ENCODE measurements at places on chromosomes 3 and 15.

- DNase-seq = no peak
Observed at GRCh38 chr3:40566694-40567093, 41.9 kb downstream of the ZNF621 start.

DNA sequence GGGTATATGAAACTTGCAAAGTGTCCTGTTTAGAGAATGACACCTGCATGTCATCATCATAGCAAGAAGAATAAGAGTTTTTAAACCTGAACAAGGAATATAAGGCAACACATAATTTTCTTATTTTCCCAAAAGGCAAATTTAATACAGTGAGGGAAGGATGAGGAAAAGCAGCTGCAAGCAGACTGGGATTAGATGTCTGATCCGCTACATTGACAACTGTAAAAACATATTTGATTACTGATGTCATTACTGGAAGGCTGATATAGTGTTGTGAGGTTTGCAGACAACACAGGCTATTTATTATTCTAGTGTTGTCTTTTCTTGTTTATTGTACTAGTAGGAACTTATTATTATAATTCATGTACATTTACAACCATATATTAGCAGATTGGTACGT is 528.7 kb downstream of the ZIC1 start:
- no peak for DNase-seq

GRCh38 chr3:16298891-16299290 is 33.9 kb downstream of the OXNAD1 start:
- no peak for DNase-seq

GRCh38 chr15:58228718-58229117 is 90.5 kb downstream of the AQP9 start:
- peak; percentile 78 for DNase-seq

- peak; percentile 55 for DNase-seq
Observed at GRCh38 chr3:98954791-98955604, 53.5 kb upstream of the DCBLD2 start.

- DNase-seq = no peak
Observed at GRCh38 chr3:100127792-100128191, 13.5 kb upstream of the FILIP1L start.

- peak; percentile 78 for DNase-seq
Observed at GRCh38 chr3:71127052-71127831, 456.3 kb downstream of the FOXP1 start.

- no peak for DNase-seq
Observed at GRCh38 chr3:65573548-65574116, 465.1 kb downstream of the MAGI1 start.

DNA sequence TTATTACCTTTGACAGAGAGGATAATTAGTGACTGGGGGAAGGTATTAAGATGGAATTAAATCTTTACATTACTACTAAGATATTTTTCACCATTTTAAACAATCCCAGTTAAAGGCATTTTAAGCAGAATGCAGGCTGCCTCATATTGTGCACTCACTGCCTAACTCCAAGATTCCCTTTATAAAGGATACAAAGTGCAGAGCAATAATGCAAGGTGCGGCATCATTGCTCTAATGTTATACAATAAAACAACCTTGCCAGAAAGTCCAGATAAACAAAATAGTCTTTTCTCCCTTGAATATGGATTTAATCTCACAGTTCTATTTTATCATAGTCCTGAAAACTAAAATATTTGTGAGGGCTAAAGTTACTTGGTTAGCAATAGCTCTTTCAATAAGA is 1031.6 kb upstream of the SEMA6D start:
- DNase-seq = no peak

- no peak for DNase-seq
Observed at GRCh38 chr3:9675736-9676290, 26.5 kb downstream of the MTMR14 start.

DNA sequence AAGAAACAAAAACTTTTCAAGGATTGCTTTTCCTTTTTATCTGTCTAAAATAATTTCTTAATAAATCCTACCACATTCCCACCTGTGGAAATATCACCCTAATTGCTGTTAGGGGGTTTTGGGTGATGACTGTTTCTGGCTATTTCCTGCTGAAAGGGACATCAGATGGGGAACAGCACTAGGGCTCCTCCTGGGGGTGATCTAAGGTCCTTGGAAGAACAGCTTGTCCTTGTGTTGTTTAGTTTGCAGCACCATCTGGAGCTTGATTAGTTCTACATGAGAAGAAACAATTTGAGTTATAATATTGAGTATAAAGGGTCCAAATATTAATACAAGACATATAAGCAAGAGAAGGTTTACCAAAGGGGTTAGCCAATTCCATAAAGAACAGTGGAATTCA is 18.7 kb downstream of the OR5H15 start:
- no peak for DNase-seq

GRCh38 chr15:68010361-68011153 is 43.6 kb upstream of the PIAS1 start:
- no peak for DNase-seq

- no peak for DNase-seq
Observed at GRCh38 chr3:67335813-67336212, 318.6 kb downstream of the SUCLG2 start.

GRCh38 chr3:172562871-172563865 is 39.9 kb upstream of the TNFSF10 start:
- DNase-seq = peak; percentile 95

- DNase-seq = peak; percentile 95
Observed at GRCh38 chr3:86988235-86988634, 2.7 kb downstream of the VGLL3 start.

DNA sequence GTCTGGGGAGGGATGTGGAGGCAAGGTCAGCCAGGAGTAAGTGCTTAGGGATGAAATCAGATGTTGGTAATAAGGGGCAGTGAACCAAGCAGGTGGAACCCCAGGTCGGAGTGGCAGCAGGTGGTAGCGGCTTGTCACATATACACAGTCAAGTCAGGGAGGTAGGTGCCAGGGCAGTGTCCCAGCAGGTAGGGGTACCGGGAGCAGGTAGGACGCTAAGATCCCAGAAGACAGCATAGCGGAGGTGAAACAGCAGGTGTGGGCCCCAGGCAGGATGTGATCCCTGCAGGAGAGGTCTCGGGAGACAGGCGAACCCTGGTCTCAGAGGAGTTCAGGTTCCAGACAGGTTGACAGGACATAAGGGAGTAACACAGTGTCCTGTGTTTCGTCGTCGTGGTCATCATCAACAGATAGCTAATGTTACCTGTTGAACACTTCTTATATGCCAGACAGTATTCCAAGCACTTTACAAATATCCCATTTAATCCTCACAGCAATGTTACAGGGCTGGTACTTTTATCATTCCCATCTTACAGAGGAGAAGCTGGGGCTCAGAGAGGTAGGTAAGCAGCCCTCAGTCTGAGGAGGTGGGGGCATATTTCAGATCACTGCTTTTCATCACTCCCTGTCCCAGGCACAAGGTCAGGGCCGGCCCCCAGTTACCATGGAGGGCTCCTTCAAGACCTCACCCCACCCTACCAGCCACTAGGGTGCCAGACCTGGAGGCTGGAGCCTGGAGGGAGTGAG is 241.6 kb downstream of the UACA start:
- no peak for DNase-seq

- DNase-seq = no peak
Observed at GRCh38 chr3:115211810-115212492, 64.9 kb upstream of the ZBTB20 start.

GRCh38 chr15:39453620-39454019 is 127.3 kb upstream of the THBS1 start:
- no peak for DNase-seq

DNA sequence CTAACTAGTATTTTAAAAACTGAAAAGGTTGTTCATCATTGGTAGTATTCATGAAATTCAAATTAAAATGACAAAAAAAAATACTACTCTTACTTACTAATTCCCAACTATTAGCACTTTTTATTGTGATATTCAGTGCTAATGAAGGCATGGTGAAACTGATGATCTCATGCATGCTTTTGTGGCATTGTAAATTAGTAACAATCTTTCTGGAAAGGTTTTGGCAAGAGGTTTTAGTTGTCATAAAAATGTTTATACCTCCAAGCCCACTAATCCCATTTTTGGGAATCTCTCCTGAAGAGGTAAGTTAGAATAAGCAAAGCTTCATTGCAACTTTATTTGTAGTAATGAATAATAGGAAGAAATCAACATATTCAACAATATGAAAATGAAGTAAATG is 53.0 kb downstream of the LYSMD4 start:
- peak; percentile 8 for DNase-seq

DNA sequence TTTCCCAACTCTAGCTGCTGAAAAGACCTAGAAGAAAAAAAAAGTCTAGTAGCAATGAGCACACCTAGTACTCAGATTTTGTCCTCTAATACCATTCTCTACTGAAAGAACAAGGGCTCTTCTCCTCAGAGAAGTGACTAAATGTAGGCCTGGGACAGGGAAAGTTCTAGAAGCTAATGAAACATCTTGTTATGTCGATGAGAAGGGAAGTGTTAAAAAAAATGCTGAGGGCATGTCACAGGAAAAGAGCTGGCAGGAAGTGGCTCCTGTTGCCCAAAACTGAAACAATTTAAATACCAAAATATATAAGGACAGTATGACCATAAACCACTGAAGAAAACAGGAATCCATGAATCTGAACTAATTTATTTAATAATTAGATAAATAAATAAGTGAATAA is 581.4 kb upstream of the TBL1XR1 start:
- no peak for DNase-seq
